ENCODE measurements at places on chromosomes 12 and 14.

DNA sequence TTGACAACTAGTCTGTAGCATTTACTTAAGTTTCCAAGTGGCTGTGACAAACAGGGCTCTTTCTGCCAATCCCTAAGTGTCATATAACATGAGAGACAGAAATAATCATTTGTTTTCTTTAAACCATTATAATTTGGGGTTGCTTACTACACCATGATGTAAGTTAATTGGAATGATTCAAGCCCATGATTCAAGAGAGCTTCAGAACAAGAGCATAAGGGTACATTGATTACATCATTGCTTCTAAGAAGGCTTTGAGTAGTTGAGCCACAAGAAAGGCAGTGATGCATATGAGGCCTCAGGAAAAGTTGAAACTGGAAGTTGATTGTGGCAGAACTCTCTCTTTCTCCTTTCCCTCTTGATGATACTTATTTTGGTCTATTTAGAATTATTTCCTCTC, 444.0 kb downstream of the CCER1 start:
- peak; percentile 61 for DNase-seq

DNA sequence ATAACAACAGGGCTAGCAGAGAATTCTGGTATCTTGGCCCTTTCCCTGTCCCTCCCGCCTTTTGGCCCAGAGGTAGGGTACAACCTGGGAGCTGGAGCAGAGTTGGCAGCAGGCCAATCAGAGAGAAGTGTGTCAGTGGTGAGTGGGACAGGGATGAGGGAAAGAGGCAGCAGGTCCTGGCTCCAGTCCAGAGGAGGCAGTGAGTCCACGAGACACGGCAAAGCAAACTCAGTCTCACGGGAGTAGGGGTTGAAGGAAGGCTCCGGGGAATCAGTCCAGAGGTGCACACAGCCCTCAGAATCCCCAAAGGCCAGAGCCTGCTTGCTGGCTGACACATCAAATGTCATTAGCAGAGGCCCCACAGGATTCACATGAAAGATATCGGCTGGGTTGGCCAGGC, 7.3 kb downstream of the PAN2 start:
- DNase-seq = peak; percentile 13

DNA sequence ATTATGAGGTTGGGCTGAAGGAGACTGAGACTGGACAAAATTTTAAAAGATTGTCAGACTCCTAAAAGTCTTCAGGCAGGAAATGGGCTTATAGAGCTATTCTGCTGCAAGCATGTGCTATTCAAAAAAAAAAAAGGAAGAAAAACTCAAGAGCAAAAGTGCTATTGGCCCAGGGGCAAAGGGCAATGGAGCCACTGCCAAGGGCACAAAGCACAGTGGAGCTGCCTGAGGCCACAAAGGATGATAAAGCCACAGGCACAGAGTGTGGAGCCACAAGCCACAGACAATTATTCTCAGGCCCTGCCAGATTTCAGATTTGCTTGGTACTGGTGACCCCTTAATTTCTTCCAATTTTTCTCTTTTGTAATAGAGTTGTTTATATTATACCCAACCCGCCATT, 29.6 kb upstream of the GRIN2B start:
- DNase-seq = no peak

DNA sequence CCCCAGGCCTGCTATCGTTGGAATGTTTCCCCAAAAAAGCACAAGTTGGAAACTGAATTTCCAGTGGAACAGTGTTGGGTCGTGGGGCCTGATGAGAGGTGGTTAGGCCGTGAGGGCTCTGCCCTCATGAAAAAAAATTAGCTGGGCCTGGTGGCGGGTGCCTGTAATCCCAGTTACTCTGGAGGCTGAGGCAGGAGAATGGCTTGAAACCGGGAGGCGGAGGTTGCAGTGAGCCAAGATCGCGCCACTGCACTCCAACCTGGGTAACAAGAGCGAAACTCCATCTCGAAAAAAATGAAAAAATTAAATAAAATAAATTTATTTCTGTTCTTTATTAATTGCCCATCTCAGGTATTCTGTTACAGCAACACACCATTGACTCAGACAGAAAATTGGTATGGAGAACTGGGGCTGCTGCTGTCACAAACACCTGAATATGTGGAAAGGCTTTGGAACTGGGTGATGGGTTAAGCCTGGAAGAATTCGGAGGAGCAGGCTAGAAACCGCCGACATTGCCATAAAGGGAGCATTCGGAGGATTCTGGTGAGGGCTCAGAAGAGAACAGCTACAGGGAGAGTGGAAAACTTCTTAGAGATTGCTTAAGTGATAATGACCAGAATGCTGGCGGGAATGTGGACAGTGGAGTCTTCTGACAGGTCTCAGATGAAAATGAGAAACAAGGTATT, 17.1 kb upstream of the RCOR1 start:
- DNase-seq = no peak

- peak; percentile 38 for DNase-seq
These were observed 15.5 kb upstream of the TMEM233 start for GRCh38 chr12:119578112-119578511.

GRCh38 chr12:23055004-23055403, 430.0 kb downstream of the ETNK1 start:
- DNase-seq = peak; percentile 61

- DNase-seq = no peak
These were observed 33.1 kb downstream of the ITPK1 start for GRCh38 chr14:93082576-93083001.

GRCh38 chr12:96194971-96195844, 1.0 kb downstream of the ELK3 start:
- peak; percentile 91 for DNase-seq

- DNase-seq = peak; percentile 88
These were observed 14.0 kb upstream of the RACGAP1 start for GRCh38 chr12:50039151-50039835.

GRCh38 chr14:89007906-89008305, 183.5 kb downstream of the TTC8 start:
- no peak for DNase-seq

GRCh38 chr14:90649083-90649482, 167.1 kb downstream of the TTC7B start:
- DNase-seq = no peak

GRCh38 chr12:24952389-24952788, 3.5 kb upstream of the BCAT1 start:
- DNase-seq = no peak
